ENCODE measurements at places on chromosomes 1 and 21.

DNA sequence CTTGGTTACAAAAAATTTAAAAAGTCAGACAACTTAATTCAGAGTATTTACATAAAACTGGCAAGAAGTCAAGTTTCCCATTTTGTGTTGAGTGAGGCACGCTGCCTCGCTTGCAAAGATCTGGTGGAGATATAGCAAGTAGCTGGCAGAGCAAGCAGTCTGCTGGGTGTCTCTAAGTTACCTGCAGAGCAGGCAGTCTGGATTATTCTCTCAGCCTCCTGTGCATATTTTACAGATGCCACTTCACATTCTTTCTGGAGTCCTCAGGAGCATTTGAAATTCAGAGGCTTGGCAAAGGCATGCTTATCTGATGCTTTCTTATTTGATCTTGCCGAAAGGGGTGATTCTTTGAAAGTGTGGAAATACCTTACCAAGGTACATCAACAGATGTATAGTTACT lies 640.4 kb upstream of the ADGRL4 start:
- DNase-seq = no peak

GRCh38 chr1:45842786-45843185 lies 39.4 kb downstream of the MAST2 start:
- no peak for DNase-seq

DNA sequence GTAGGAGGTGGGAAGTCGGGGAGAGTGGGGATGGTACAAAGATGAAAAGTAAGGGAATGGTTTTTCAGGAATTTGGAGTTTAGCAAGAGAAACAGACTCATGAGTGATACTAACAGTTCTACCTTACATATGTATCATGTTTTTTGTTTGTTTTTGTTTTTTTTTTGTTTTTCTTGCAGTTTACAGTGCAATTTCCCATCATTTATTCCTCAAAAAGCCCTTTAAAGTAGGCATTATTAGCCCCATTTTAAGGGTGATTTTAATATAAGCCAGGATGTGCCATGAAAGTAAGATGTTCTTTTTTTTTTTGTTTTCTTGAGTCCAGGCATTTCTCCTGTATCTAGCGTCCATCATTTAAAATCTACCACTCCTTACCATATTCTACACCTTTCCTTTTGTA lies 13.8 kb upstream of the TRIM45 start:
- no peak for DNase-seq

GRCh38 chr1:185337246-185337645 lies 20.2 kb upstream of the IVNS1ABP start:
- DNase-seq = no peak

DNA sequence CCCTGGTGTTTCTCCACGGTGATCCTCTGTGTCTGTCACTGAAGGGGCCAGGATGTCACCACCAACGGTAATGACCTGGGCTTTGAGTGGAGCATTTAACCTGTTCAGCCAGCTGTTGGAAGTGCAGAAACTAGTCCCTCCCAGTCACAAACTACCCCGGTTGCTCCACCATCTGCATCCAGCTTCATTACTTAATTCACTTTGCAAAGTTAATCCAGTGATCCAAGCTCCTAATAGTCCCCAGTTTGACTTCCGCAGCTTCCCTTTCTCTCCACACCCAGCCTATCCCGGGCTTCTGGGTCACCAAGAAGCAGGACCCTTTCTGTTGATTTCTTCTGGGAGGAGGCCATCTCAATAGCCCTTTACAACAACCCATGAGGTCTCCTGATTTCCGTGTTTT lies 63.5 kb downstream of the MDM4 start:
- DNase-seq = no peak

DNA sequence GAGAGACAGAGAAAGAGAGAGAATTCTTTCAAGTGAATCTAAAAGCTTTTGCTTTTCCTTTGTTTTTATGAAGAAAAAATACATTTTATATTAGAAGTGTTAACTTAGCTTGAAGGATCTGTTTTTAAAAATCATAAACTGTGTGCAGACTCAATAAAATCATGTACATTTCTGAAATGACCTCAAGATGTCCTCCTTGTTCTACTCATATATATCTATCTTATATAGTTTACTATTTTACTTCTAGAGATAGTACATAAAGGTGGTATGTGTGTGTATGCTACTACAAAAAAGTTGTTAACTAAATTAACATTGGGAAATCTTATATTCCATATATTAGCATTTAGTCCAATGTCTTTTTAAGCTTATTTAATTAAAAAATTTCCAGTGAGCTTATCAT lies 117.6 kb downstream of the PTPRC start:
- no peak for DNase-seq

- no peak for DNase-seq
Measured at GRCh38 chr1:50684185-50684584, 260.9 kb upstream of the DMRTA2 start.

DNA sequence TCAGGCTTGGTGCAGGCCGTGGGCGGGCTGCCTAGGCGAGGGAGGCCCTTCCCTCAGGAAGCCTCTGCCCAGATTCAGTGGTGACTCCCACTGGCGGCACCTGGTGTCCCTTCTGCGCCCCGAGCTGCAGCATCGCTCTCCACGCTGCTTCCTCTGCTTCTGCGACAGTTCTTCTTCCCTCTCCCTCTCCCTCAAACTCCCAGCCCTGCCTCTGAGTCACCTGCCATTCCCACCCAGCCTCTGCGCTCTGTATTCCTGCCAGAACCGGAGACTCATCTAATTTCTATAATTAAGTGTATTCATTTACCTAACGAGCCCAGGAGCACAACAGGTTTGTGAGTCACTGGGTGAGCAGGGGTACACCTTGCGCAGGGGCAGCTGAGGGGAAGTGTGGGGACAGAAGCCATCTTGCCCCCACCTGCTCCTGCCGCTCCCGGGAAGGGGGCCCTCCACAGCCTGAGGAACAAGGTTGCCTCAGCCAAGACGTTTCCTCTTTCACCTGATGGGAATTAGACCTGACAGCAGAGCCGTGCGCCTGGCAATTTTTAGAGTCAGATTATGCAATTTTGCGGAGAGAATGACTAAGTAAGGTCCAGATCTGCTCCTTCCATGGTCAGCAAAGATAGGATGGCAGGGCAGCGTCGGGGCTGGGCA lies 19.4 kb downstream of the KCNC4 start:
- DNase-seq = no peak

GRCh38 chr1:94215955-94216354 lies 21.4 kb downstream of the ARHGAP29 start:
- no peak for DNase-seq
